Activated CD8-positive, alpha-beta T cell treated with anti-CD3 and anti-CD28 coated beads for 36 hours (primary cell): ENCODE measurements at places on chromosomes 16 and 17. TPM values are rescaled to one million over a fixed set of nuclear protein-coding genes. Genes with fewer than 3 reads are reported as not detected.

TERB1 gene
- total RNA-seq: not detected

LRRC46 gene
- 0.38 TPM for total RNA-seq

TP53TG3B gene
- not detected for total RNA-seq

CCL5 gene
- total RNA-seq: 156 TPM

CDH8 gene
- not detected for total RNA-seq

HS3ST4 gene
- not detected for total RNA-seq

DOC2A gene
- total RNA-seq: 0.68 TPM

SULT1A2 gene
- total RNA-seq: 0.81 TPM

MYH13 gene
- not detected for total RNA-seq
